Lung (tissue), 17 donors: ENCODE measurements at places on chromosomes 3 and 15. TPM values are rescaled to one million over a fixed set of nuclear protein-coding genes. Genes with fewer than 3 reads are reported as not detected.
A peak's percentile ranks its signal among the peaks of the same experiment; 100 is the strongest.

The BFSP2 gene
- total RNA-seq = not detected

The C3orf49 gene
- total RNA-seq = not detected

The CHRNA3 gene
- not detected for total RNA-seq

The TMF1 gene
- 84.3 TPM for total RNA-seq

The TM6SF1 gene
- 15.8 TPM for total RNA-seq

GRCh38 chr3:66336333-66336766, 115.5 kb downstream of the SLC25A26 start:
- peak; percentile 7 for DNase-seq

- no peak for DNase-seq
Measured at GRCh38 chr3:170730071-170730812, 139.8 kb downstream of the RPL22L1 start.

DNA sequence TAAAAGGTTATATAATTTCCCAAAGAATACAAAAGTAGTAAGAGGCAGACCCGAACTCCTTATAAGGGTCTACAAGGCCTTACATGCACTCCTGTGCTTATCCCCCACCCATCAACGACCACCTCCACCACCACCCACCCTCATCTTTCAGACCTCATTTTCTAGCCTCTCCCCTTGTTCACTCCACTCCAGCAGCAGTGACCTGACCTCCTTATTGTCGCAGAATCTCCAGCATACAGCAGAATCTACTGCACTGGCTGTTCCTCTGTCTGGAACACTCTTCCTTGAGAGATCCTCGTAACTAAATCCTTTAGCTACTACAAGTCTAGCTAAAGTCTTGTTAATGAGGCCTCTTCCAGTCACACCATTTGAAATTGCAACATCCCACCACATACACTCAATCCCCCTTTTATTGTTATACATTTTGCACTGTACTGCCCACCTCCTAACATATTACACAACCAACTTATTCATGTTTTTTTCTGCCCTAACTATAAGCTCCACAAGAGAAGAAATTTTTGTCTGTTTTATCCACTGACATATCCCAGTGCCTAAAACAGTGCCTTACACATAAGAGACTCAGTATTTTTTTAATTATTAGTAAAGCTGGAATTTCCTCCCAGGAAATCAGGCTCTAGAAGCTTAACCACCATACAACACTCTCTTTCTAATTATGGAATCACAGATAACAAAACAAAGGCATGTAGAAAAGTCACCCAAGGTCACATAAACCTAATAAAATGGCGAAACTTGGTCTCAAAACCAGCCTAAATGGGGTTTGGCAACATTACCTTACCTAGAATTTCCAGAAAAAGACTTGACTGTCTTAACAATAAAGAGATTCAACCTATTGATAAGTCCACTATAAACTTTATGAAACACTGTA, 40.2 kb downstream of the ZNF148 start:
- no peak for DNase-seq

GRCh38 chr15:98433346-98433745, 215.0 kb upstream of the IGF1R start:
- no peak for DNase-seq

GRCh38 chr15:70355275-70355795, 257.6 kb upstream of the TLE3 start:
- DNase-seq = no peak

- no peak for DNase-seq
Measured at GRCh38 chr15:97968380-97968779, 7.9 kb downstream of the ARRDC4 start.

- no peak for DNase-seq
Measured at GRCh38 chr3:140180603-140181002, 245.6 kb downstream of the CLSTN2 start.

DNA sequence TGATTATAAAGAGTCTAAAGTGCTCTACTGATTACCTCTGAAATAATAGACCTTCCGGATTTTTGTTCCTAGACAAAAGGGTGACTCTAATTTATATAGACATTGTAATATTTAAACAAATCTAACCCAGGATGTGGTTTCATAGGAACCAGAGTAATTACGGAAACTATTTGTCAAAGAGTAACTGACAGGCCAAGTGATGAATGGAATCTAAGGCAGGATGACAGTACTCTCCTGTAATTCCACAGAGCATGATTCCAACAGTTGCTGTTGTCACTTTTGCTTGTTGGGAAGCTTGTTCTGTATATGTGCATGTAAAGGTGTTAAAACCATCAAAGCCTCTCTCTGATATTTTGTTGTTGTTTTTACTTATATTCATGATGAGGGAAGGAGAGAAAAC, 1141.0 kb downstream of the IGSF11 start:
- no peak for DNase-seq

- no peak for DNase-seq
Measured at GRCh38 chr3:133851266-133851906, 44.3 kb downstream of the RAB6B start.

GRCh38 chr3:75329476-75330097, 334.5 kb upstream of the FRG2C start:
- peak; percentile 24 for DNase-seq

GRCh38 chr3:183038757-183039156, 58.4 kb upstream of the DCUN1D1 start:
- no peak for DNase-seq

DNA sequence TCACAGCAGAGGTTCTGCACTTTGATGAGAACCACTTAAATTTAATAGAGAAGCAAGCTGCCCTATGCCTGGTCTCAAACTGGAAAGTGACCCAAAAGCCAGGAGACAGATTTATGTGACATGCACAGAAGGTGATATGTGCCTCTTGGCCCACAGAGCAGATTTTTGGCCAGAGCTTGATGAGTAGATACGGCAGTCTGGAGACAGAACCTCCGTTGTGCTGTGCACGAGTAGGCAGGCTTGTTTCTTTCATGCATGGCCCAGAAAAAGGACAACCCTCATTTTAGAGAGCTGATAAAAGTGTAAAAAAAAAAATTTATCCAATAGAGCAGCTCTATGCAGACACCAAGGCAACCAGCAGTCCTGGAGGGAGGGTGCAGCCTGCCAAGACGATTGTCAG, 423.1 kb downstream of the CNTN6 start:
- peak; percentile 91 for DNase-seq

- peak; percentile 69 for DNase-seq
Measured at GRCh38 chr3:43503067-43503728, 118.6 kb downstream of the ANO10 start.

GRCh38 chr3:176351408-176351807, 845.9 kb downstream of the TBL1XR1 start:
- DNase-seq = no peak

DNA sequence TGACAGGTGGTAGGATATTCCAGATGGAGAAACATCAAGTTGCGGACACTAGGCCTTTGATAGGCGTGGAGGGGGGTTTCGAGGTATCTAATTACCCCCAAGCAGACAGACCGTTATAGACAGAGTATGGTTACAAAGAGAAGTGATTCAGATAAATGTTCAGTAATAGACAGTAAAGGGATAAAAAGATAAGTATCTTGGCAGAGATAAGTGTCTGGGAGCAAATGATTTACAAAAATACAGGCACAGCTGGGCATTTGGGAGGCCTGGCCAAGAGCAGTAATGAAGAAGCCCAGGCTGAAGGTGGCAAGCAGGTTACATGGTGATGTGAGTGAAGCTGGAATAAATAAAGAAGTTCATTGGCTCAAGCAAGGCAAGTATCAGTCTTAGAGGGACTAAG, 659 bp upstream of the MYH15 start:
- DNase-seq = no peak

DNA sequence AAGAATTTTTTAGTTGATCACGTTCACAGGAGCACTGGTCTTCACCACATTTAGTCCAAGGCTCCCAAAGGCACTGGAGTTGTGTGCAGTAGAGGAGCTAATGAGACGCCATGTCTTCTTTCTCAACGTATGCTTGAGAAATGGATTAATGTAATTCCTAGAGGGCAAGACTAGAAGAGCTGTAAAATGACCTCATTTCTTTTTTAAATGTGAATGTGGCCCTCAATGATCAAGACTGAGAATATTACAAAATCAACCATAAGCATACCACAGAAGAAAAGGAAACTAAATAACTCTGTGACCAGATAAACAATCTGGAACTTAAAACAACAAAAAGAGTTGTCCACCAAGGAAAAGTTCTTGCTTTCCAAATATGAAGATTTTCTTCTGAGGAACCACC, 112.1 kb upstream of the THBS1 start:
- no peak for DNase-seq

GRCh38 chr15:85543741-85544155, 163.3 kb downstream of the AKAP13 start:
- DNase-seq = peak; percentile 63

DNA sequence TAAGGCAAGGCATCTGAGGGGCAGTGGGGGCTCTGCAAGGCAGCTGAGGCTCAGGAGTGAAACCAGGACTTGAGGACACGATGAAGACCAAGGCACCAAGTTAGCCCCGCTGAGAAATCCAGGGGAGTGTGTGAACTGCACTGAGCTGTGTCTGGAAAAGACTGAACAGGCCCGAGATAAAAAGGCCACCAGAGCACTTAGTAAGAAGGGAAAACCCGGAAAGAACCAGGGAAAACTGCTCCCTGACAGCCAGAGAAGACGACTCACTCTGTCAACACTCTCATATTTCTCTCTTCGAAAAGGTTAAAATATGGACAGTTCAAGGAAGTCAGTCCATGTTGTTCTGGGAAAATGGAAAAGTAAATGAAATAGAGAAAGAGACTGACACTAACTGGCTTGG, 109.0 kb downstream of the SEC22A start:
- DNase-seq = no peak

GRCh38 chr3:152261329-152261728, 7.4 kb upstream of the MBNL1 start:
- DNase-seq = no peak

DNA sequence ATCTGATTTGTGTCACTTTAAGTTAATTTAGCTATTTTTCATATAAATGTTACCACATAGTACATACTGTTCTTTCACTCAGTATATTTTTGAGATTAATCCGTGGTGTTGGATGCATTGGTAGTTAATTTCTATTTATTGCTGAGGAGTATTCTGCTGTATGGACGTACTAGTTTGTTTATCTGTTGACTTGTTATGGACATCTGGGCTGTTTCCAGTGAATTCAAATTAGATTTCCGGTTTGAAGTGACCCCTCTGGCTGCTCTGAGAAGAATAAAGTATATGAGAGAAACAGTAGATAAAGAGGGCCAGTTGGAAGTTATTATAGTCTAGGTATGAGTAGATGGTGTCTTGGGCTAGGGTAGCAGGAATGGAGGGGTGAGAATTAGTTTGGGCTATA, 15.6 kb downstream of the KAT2B start:
- peak; percentile 82 for DNase-seq

DNA sequence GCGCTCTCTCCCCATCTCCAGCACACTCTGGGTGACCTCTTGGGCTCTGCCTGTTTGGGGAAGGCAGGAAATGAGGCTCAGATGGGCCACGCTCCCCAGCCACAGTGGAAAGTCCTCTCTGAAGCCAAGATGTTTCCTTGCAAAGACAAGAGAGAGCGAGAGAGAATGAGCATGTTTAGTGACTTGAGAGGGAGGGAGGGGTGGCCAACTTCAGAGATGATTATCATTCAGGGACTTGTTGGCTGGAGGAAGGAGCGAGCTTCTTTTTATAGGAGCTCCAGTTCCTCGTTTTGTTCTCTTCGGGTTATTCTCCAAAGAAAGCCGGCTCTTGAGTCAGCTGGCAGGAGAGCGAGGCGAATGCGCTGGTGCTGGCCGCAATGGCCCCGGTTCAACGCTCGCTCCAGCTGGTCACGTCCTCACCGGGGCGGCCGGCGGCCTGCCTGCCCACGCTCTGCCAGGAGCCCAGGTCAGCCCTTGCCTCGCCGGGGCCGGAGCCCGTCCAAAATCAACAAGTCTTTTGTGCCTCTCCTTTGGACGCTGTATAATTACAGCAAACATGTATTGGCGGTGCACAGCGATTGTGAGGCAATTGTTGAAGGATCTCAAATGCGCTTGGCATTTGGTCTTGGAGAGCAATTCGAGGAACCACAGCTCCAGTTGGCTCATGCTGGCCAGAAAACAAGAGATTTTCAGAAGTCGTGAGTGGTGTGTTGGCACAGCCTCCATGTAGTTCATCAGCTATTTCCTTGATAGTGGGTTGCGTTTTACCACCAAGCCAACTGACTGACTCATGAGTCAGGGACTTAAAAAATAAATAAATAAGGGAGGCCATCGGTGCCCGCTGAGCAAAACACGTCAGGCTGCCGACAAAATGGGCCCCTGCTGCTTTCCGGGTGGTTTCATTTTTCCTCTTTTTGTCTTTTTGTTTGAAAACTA, 288.6 kb downstream of the UACA start:
- DNase-seq = peak; percentile 79

DNA sequence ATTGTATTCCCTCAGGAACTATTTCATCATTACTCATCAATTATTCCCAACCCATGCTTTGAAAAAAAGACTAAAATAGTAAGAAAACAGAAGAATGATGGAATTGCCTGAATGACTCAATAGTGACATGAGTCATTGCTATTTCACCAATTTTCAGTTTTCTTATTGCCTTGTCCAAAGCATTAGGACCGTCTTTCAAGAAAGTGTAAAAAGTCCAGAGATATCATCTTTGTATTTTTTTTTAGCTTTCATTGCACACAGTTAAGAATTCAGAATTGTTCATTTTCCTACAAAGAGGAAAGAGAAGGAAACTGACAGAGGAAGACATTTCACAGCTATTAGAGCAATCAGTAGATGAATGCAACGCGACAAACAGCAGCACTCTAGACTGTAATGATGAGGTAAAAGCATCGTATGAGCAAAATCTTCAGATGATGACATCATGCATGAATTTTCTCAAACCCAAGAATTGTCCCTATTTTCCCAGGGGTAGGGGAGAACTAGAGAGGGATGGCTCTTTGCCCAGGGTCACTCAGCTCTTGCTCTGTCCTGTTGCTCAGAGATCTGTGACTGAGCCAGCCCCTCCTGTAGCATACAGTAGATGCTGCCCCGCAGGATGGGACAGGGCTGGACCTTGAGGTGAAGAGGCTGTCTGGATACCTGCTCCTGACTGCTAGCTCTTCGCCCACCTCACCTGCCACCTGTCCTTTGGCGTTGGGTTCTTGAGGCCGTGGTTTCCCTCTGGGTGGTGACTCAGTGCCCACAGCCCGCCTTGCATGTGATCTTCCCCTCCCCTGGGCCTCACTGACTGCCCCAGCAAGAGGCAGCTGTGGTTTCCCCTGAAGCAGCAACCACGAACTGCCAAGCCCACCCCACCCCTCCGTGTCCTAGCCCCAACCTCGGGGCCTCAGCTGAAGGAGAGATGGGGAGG, 84.8 kb downstream of the PPCDC start:
- no peak for DNase-seq

- DNase-seq = no peak
Measured at GRCh38 chr15:59567324-59567723, 44.3 kb upstream of the GCNT3 start.

- peak; percentile 85 for DNase-seq
Measured at GRCh38 chr3:44323341-44323955, 15.1 kb upstream of the TCAIM start.

GRCh38 chr3:187286467-187287059, 5.0 kb downstream of the MASP1 start:
- DNase-seq = no peak

GRCh38 chr3:16374047-16374934, 109.3 kb downstream of the OXNAD1 start:
- DNase-seq = no peak

- peak; percentile 51 for DNase-seq
Measured at GRCh38 chr3:55826731-55827496, 339.8 kb upstream of the WNT5A start.
